ENCODE measurements at places on chromosomes 5 and 9.

DNA sequence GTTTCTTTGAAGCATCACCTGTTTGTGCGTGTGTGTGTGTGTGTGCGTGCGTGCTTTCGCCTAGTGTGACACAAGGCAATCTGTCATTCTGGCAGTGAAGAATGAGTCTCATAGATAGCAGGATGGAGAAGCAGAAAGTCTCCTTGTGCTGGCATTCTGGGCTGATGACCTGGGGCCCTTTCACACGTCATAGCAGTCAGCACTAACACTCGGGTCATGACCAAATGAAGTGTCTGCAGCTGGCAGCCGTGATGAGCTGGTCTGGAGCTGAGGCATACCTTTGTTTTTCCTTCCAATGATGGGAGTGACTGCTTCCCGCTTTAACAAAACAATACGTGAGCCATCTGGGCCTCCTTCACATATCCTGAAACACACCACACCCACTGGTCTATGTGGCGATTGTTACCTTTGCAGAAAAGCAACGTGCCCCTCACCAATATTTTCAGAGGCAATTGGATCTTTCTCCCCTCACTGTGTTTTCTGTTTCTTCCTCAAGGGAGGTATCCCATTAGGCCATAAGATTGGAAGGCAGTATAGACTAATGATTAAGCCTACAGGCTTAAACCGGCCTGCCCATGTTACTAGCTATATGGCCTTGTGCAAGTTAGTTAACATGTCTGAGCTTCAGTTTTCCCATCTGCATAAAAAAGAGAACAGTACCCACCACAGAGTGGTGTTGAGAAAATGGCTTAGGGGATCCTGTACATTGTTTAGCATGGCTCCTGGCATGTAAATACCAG lies 88.8 kb downstream of the SREK1 start:
- no peak for DNase-seq

- DNase-seq: no peak
Measured at GRCh38 chr5:176994460-176995121, 12.0 kb downstream of the UIMC1 start.

DNA sequence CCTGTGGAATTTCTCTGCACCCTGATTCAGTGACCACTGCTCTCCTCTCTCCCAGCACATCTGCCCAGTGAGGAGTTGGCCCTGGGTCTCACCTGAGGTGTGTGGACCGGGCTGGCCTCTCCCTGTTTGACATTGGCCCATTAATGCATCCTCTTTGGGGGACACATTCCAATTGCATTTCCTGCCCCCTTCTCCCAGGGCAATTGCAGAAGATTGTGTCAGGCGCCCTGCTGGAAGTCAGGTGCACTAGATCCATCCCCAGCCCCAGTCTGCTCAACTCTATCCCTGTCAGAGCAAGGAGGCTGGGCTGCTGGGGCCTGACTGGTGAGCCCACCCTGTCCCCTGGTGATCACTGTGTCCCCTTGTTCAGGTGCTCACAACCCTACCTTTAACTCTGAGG lies 84.5 kb downstream of the LMX1B start:
- DNase-seq: no peak

DNA sequence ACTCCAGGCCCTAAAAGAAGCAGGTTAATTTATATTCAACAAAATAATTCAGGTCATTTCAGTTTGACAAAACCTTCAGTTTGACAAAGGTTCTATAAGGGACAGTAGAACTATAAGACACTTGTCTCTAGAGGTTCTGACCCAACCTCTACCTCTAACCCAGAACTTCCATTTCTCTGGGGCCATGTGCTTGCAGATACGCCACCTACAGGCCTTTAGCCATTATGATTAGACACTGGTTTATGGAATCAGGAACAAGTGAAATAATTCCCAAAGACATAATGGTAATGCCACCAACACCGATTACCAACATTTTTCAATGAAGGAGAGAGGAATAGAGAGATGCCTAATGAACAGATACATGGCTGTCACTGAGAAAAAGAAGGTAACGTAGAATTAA lies 733.9 kb downstream of the PRELID2 start:
- no peak for DNase-seq

DNA sequence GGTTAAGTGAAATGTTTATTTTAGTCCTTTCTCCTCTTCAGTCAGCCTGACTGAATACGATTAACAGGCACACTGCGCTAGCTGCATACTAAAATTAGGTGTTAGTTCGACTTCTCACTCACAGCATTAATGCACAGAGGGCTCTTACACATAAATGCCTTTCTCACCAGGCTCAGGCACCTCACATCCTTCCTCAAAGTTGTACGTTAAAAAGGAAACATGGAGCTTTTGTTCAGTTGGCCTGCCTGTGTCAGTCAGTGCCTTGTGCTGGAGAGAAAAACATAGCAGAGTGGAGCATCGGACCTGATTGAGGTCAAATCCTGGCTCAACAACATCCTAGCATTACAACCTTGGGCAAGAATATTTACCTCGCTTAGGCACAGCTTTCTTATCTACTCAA lies 236.0 kb upstream of the ZNF462 start:
- no peak for DNase-seq

DNA sequence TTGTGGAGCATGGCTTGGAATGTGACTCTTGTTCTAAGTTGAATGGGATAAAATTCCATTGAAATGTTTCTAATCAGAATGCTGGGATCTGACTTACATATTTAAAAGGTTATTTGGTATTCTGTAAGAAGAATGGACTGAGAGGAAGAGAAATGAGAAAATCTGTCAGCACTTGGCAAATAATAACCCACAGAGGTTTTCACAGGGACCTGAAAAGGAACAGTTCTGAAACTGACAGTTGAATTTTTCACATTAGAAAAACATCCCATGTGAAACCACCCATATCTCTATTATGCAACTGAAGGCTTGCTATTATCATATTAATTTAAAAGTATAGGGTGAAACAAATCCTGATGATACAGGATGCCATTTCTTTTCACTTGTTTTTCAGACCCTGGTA lies 302.7 kb downstream of the EPB41L4A start:
- DNase-seq: no peak

GRCh38 chr5:136766456-136766855 lies 401.1 kb upstream of the TRPC7 start:
- no peak for DNase-seq

DNA sequence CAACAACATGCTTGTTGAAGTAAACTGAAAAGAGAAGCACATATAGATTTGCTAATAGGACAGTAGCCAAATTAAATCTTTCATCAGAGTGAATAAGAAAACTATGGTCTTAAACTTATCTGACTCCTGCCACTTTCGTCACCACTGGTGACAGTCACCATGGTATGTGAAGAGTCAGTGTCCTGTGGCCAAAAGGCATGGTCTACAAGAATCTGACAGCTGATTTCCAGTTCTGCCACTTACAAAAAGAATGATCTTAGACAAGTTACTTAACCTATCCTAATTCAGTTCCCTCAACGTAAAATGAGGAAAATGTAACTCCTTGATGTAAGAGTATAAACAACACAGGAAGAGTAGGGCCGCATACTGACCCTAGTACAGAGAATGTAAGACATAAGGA lies 102.0 kb downstream of the LPAR1 start:
- no peak for DNase-seq

DNA sequence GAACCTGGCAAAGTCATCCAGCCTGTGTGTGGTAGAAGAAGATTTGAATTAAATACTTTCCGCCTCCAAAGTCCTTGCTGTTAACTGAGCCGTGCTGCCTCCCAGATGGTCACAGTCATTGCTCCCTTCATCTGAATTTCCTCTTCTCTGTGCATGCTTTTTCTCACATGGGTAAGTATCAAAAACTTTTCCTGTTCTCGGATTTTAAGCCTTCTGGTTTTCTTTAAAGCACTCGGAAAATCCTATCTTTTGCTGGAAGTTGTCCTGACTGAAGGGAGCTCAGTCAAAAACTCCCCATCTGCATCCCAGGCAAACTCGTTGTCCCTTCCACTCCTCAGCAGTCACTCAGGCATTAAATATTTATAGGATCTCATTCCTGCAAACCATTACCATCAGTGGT lies 290.0 kb upstream of the PIK3R1 start:
- no peak for DNase-seq

DNA sequence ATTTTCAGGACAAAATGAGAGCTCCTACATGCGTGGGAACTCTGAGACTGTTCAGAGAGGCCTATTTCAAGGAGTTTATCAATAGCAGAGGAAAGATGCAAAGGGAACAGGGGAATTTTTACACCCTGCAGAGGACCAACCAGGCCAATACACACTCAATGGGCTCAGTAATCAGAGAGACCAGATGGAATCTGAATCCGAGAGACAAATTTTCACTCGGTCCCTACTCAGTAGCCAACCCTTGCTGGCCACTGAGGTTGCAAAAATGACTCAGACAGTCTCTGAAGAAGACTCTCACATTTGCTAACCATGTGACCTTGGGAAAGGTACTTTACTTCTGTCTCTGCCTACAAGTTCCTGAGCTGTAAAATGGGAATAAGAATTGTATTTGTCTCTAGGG lies 479.4 kb downstream of the CDK5RAP2 start:
- DNase-seq: no peak

DNA sequence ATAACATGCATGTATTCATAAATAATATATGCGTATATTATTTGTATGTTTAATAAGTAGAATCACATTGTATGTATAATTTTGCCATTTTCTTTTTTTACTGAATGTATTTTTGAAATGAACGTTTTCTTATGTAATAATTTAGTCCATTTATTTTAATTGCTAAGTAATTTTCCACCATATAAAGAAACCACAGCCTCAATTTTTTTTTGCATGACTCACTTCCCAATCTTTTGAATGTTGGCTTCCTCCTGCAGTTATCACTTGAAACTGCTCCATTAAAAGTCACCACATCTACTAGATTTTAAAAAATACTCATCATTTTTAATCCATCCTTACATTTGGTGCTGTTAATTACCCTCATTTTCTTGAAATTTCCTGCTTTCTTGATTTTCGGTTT lies 363.3 kb upstream of the MEF2C start:
- no peak for DNase-seq

DNA sequence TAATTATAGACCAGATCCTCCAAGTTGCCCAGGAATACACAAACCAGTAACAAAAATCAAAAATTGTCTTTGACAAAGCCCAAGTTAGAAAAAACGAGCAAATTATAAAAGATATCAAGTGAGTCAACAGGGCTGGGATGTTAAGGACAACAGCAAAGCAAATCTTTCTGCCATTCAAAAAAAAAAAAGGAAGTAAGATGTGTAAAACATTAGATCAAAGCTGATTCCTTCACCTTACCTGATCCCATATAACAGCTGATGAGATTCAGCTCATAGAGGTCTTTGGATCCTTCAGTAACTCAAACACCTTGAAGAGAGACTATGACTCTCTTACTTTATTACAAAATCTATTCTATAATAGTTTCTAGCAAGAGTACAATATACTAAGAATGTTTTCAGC lies 100.9 kb downstream of the STRBP start:
- DNase-seq: no peak

GRCh38 chr5:132662004-132662401 lies 4.0 kb downstream of the IL13 start:
- no peak for DNase-seq

- no peak for DNase-seq
Measured at GRCh38 chr5:60677850-60678664, 21.9 kb downstream of the DEPDC1B start.

GRCh38 chr9:87146933-87147332 lies 199.6 kb upstream of the GAS1 start:
- no peak for DNase-seq

GRCh38 chr9:113742878-113743277 lies 133.2 kb upstream of the ZNF618 start:
- DNase-seq: no peak

- no peak for DNase-seq
Measured at GRCh38 chr5:17897776-17898175, 263.5 kb downstream of the TAF11L14 start.

DNA sequence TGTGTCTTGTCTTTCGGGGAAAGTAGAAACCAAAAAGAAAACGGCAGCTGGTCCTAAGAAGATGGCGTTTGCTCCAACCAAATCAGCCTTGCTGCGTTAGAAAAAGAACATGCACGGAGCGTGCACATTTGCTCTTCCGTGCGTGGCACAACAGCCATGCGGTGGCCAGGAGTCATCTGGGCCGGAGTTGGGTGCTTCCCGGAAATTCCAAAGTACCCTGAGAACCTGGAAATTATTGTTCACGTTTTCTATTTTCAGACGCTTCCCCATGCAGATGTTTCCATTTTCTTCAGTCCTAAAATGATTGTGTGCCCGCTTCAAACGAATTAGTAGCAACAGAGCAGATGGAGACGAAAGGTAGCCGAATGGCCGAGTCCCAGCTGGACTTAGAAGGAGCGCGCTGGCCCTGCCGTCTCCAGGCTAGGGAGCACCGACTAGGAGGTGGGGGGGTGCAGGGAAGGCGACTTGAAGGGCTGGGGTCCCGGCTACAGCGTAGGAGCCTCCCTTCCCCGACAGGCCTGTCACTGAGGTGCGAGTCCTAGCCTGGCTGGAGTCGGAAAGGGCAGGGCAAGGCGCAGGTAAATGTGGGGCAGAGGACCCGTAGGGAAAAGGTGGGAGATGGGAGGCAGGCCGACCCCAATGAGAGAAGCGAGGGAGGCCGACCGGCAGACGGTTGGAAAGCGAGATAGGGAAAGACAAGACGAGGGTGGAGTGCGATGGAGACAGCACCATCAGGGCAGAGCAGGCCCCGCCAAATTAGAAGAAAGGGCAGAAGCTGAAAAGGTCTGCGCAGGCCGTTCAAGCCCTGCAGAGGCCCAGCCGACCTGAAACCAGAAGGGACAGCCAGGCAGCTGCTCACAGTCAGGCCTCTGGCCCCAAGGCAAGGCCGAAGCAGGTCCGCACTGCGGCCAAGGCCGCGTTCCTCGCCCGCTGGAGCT lies 1.4 kb downstream of the BARX1 start:
- DNase-seq: no peak

GRCh38 chr5:122367456-122367855 lies 55.4 kb downstream of the SNCAIP start:
- DNase-seq: no peak

- DNase-seq: no peak
Measured at GRCh38 chr5:78808380-78808779, 159.8 kb upstream of the LHFPL2 start.

DNA sequence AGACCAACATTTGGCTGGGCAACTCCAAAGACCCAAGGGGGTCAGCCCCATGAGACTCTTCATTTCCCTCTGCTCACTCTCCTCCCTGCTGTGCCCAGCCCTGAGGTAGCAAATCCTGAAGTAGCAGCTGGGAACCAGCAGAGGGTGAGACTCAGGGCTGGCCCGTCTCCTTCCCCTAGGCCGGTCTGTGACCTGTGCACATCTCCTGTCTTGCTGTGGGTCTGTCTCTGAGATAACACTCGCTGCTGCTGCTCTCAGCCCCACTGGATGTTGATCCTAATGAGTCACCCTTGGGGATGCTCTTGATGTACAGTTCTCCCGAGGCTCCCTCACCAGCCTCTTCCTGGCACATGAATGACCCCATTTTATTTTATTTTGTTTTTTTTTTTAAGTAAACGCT lies 7.3 kb upstream of the OR2V1 start:
- no peak for DNase-seq

- DNase-seq: no peak
Measured at GRCh38 chr9:135794057-135794335, 92.0 kb downstream of the KCNT1 start.

DNA sequence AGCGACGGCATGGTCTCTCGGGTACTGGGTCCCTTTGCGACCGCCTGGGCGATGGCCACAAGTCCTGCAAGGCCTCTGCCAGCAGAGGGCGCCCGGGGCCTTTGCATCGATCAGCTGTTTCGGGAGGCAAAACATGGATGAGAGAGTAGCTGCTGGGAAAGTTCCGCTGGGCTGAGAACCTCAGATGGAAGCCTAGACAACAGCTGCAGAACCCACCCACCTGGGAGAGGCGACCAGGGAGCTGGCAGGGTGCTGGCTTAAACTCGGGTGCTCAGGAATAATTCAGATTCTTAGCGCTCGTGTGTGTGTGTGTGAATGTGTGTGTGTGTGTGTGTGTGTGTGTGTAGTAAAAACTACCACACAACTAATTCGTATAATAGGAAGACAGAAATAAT lies 50.0 kb downstream of the TRIM32 start:
- no peak for DNase-seq
